Stimulated activated CD8-positive, alpha-beta memory T cell treated with anti-CD3 and anti-CD28 coated beads, Interleukin-4, amount 100 ng/mL, for 1 hour (primary cell): ENCODE measurements at places on chromosomes 6 and 20.

- no peak for DNase-seq
Observed at GRCh38 chr6:16252686-16253299, 14.4 kb downstream of the GMPR start.

GRCh38 chr6:142927904-142928303 lies 17.1 kb downstream of the HIVEP2 start:
- no peak for DNase-seq

DNA sequence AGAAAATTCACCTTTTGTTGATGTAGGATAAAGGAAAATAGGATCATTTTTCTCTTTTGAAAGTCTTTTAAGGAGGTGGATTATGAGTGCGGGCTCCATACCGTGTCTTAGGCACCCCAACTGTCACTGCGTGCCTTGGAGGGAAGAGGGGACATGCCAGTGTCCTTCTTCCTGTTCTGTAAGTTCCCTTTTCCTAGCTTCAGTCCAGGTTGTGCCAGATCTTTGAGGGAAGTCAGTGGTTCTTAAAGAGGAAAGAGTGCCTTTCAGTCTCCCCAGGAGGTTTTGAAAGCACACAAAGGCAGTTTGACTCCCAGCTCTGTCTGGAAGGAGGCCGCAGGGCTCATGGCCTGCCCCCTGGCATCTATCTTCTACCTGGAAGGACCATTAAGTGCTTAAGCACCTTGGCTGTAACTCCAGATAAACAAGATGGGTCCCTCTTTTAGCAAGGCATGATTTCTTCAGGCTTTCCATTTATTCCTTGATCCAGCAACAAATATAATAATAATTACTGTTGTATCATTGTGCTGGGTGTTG lies 13.0 kb downstream of the EFCAB8 start:
- no peak for DNase-seq

DNA sequence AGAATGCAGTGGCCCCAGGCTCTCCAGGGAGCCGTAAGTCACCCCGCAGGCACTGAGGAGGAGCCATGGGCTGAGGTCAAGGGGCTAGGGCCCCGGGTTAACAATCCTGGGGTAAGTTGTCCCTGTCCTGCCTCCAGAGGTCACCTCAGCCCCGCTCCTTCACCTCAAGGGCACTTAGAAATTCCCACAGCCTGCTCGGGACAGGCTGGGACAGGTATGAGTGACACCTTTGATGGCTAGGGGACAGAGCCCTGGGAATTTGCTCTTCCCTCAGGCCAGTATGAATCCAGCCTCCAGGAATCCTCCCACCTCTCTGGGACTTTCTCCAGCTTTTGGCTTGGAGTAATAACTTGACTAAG lies 3.5 kb upstream of the GRM4 start:
- no peak for DNase-seq
